ENCODE measurements at places on chromosomes 5 and 9.

DNA sequence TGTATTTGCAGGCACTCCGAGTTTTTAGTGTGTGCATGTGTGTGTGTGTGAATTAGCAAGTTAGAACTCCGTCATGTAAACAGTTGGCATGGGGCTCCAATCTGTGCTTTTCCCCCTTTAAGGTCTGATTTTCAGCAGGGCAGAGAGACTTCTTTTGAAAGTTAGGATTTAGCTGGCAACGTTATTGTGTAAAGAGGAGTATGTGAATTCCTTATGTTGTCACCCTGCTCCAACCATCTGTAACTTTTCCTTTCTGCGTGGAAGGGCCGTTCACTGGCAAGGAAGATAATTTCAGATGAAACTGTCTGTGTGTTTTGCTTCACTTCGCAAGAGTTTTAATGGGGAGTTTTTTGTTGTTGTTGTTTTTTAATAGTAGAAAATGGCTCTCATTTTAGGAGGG, 332 bp downstream of the SGCD start:
- DNase-seq: no peak

DNA sequence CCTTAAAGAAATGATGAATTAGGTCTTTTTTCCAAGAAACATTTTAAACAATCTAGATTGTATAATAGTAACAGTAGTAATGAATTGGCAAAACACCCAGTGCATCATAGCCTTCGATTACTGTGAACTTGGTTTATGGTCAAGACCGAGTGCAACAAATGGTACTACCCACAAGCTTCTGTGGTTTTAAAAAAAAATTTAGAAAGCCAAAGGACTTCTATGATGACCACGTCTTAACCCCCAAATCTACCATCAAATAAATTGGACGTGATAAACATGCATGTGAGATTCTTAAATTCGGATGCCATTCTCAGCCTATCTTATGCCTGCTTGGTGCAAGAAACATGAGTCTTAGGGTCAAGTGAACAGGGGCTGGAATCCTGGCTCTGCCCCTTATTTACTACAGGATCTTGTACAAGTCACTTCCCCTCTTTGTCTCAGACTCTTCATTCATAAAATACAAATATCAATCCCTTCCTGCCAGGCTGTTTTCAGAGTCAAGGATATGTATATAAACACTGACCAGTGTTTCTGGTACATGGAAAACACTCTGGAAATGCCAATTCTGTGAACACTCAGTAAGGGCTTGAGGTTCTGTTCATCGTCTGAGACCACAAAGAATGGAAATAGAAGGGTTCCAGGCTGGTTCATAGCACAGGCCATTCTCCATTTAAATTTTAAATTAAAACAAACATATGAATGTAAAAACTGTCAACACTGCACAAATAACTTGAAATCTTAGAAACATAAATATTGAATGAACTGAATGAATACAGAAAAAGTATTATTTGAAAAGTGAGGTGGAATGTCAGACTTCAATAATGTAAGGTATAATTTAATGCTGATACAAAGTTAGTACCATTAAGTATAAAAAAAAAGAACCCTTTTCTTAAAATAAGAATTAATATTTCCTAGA, 107.8 kb downstream of the NR6A1 start:
- no peak for DNase-seq

DNA sequence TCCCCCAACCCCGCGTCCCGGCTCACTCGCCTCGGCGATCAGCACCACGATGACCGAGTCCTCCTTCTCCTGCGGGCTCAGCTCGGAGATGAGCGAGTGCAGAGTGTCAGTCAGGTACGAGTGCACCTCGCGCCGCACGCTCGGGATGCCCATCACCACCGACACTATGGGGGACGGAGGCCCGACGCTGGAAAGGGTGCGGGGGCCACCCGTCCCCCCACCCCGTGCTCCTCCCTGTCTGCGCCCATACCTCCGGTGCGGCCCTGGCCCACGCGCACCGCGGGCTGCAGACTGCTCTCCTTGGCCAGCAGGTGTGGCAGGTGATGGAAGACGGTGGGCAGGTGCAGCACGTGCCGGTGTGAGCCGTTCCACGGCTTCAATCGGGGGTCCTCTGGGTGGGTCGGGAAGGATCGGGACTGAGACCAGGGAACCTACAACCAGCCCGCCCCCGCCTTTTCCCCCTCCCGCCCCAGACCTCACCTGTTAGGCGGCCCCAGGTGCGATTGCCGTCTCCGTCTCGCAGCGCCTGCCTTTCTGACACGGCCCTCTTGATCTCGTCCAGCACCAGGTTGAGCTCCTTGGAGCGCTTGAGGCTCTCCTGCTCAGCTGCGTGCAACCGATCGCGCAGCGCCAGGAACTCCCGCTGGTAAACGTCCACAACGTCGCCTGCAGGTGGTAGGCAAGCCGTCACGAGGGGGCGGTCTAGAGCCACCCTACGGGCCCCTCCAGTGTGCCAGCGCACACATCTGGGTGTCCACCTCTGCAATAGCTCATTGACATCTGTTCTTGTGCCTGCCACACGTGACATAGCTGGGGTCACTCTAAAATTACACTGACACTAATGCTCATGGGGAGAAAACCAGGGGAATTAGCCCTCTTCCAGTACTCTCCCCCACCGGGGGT, 5.1 kb downstream of the MGAT4B start:
- DNase-seq: no peak

DNA sequence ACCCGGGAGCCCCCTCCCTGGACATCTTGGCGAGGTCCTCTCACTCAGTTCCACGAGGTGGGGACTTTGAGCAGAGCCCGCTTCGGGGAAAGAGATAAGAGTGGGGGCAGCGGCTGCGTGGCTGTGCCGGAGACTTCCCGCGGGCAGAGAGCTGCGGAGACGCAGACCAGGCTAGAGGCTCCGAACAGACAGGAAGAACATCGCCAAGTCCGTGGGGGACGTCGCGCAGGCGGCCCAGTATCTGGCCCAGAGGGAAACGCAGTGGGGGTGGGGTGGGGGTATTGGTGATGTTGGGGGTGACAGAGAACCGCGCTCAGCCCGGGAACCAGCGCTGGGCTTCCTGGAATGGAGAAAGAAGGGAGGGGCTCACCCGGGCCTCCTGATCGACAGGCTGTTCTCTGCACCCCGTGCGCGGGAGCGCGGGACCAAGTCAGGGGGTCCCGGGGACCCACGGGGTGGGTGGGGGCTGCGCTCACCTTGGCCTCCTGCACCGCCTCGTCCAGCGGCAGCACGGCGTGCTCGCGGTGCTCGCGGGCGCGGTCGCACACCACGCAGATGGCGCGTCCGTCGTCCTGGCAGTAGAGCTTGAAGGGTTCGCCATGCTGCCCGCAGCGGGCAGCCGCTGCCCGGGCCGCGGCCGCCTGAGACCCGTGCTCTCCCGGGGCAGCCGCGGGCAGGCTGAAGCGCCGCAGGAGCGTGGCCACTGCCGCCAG, 727 bp downstream of the TRIM7 start:
- no peak for DNase-seq

- DNase-seq: no peak
These were observed 138.3 kb downstream of the OLFM1 start for GRCh38 chr9:135225619-135226228.

GRCh38 chr9:7533376-7534090, 266.0 kb downstream of the DMAC1 start:
- DNase-seq: no peak

GRCh38 chr9:72453797-72454196, 67.6 kb upstream of the TMC1 start:
- DNase-seq: no peak

- no peak for DNase-seq
These were observed 9.7 kb upstream of the SMIM32 start for GRCh38 chr5:136202469-136203205.

DNA sequence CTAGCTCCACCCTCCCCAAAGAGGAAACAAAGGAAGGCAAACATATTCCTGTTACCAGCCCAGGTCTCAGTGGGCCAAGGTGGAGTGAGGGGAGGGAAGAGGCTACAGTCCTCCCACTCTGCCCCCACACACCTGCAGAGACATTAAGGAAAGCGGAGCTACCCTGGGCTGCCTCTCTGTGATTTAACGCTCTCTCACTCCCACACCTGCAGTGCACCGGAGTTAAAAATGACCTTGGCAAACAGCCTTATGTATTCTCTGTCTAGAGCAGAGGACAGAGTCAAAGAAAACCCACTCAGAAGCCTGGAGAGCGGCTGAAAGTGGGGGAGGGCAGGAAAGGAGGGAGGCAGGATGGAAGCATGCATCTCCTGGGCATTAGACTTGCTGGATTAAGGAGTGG, 32.7 kb downstream of the KCNIP1 start:
- no peak for DNase-seq
